ENCODE measurements at places on chromosomes 7 and 10.

DNA sequence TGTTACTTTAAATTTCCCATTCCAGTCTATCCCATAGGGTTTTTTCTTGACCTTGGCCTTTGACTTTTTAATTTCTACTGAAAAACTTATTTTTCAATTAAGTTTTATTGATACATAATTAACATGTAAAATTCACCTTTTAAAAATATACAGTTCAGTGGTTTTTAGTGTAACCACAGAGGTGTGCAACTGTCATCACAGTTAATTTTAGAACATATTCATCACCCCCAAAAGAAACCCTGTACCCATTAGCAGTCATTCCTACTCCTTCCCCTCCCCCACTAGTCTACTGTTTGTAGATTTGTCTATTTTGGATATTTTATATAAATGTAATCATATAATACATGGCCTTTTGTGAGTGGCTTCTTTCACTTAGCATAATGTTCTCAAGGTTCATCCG lies 96.5 kb upstream of the GJD4 start:
- DNase-seq = no peak

DNA sequence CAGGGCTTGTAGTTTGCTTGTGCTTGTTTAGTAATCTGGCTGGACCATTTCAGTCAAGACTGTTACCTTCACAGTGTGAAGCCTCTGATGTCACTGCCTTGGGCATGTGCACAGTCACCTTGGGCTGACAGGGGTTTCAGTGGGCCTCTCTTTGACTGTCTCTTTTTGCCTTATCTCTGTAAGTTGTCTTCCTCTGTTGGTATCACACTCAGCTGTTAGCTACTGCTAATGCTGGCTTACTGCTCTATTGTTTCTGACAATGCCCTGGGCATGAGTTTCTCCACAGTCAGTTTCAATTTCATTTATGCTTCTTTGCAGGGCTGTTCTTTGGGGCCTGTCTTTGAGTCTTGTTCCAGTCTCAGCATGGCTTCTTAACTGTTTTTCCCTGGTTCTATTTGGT lies 201.9 kb upstream of the SHH start:
- DNase-seq = no peak

DNA sequence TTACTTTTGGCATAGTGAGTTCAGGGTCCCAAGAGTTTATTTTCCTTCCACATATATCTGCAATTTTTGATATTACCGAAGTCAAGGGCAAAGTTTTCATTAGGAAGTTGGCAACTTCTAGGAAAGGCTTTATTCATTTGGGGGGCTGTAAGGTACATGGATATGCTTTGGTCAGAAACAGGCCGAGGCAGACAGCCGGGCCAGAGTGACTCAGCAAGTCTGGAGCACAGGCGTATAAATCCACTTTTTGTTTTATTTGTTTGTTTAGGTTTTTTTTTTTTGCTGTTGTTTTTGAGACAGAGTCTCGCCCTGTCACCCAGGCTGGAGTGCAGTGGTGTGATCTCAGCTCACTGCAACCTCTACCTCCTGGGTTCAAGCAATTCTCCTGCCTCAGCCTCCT lies 3.7 kb downstream of the ZNF680 start:
- no peak for DNase-seq

GRCh38 chr10:63253040-63253439 lies 119.9 kb downstream of the NRBF2 start:
- DNase-seq = no peak

- no peak for DNase-seq
Measured at GRCh38 chr7:129252128-129252527, 27.3 kb downstream of the AHCYL2 start.

DNA sequence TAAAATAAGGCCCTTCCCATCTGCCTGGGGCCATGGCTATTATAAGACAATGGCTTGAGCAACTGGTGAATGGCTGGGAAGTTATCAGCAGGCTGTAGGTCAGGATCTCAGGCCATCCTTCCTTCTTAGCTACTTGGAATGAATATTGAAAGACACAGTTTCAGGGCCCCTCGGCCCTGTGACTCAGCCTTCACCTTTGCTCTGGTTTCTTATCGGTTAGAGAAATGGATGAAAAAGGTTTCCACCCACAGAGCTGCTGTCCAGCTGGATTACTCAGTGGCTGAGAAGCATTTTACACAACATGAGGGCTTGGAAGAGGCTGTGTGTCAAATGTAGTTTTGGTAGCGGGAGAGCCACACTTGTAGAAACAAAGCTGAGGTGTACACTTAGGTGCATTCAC lies 9.4 kb downstream of the ACSL5 start:
- DNase-seq = no peak

DNA sequence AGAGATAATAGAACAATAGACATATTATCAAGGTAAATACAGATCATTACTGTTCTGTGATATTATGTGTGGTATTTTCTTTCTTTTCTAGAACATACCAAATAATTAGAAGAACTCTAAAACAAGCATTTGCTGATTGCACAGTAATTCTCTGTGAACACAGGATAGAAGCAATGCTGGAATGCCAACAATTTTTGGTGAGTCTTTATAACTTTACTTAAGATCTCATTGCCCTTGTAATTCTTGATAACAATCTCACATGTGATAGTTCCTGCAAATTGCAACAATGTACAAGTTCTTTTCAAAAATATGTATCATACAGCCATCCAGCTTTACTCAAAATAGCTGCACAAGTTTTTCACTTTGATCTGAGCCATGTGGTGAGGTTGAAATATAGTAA lies 185.5 kb downstream of the CFTR start:
- DNase-seq = no peak

- no peak for DNase-seq
Measured at GRCh38 chr10:31871266-31872065, 57.2 kb downstream of the ARHGAP12 start.

DNA sequence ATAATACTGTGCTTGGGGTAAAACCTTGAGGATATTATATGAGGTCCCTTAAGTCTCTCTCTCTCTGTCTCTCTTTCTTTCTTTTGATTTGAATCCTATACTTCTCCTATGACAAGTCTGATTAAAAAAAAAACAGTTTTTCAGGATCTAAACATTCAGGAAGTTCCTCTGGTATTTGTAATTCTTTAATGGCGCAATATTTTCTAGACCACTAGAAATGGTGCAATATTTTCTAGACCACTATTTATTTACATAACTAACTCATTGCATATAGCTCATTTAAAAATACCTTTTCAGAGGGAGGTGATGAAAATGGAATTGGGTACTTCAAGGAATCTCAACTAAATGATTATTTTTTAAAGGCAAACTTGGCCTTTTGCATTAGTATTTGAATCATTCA lies 1235.3 kb downstream of the GATA3 start:
- no peak for DNase-seq

DNA sequence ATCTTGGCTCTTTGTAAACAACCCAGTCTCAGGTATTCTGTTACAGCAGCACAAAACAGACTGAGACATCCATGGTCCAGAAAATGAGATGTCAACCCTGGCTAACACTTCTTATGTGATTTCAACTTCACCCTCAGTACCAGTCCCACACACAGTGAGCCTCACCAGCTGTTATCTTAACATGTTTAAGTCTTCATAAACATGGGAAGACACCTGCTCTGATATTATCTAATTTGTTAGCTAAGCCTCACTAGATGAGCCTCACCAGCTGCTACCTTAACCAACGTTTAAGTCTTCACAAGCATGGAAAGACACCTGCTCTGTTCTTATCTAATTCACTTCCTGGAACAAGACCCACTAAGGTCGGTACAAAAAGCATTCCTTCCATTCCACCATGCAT lies 130.8 kb downstream of the CALN1 start:
- no peak for DNase-seq

DNA sequence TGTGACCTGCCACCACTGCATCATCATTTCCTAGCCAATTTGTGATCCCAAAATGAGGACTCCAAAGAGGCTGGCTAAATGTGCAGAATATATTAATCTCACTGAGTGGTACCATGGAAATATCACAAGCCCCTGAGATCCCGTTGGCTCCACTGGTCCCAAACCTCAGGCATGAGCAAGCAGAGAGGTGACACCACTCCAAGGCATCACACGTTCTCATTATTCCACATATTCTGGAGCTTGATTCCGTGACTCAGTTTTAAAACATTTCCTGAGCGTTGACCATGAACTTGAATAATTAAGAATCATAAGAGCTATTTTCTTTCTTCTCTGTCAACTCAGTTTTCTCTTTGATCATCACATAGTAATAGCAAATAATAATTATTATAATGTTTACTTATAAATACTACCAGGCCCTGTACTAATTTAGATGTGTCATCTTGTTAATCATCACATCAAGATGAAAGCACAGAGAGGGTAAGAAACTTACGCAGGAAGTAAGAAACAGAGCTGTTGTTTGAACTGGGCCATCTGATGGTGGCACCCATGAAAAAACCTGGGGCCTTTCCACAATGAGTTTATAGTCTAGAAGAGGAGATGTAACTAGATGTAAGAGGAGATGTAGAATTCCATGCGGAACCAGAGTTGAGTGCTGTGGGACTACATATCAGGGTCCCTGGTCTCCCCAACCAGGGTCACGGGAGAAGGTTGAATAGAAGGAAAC lies 3.5 kb downstream of the APBB1IP start:
- no peak for DNase-seq

DNA sequence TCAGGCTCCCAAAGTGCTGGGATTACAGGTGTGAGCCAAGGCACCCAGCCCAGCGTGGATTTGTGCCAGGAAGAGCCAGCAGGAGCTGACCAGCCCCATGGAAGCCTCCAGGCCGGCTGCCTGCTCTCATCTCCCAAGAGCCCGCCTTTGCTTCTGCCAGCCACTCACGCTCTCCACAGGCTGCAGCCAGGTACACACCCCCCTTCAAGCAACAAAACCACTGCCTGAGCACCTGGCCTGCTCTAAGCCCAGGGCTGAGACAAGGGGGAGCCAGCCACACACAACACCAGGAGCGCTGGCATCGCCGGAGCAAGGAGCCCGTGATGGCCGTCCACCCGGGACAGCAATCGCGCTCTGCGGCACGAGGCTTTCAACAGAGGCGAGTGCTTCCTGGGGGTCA lies 34.5 kb downstream of the MAD1L1 start:
- DNase-seq = no peak

DNA sequence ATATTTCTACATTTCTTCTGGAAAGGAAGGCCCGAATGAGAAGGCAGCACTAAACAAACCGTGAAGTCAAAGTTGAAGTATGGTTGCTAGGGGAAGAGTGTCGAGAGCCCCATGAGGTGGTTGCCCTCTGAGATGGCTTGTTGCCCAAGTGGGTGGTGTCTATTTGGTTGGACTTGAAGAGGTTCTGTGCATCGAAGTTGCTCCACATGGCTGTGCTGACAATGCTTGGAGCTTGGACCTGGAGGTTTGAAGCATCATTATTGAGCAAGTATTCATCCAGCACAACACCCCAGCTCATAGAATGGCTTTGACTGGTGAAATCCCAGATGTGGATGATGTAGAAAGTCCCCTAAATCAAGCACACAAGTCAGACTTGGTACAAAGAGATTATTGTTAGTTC lies 165.2 kb upstream of the CDCA7L start:
- DNase-seq = no peak

- DNase-seq = no peak
Measured at GRCh38 chr10:110672580-110672919, 28.4 kb downstream of the RBM20 start.

DNA sequence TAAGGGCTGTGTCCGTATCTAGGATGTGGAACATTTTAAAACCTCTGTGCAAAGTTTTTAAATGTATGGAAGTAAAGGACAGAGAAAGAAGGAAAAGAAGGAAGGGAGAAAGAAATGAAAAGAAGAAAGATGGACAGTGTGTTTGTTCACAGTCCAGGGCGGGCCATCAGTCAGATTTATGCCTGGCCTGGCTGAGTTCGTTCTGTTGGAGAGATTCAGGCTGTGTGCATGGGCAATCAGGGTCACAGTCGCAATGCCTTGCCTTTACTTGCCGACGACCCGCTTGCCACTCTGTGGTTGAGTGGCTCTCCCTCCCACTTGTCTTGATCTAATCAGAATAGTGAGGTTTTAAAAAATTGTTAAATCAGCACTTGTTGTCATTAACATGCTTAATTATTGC lies 369.4 kb upstream of the BMPER start:
- DNase-seq = no peak

DNA sequence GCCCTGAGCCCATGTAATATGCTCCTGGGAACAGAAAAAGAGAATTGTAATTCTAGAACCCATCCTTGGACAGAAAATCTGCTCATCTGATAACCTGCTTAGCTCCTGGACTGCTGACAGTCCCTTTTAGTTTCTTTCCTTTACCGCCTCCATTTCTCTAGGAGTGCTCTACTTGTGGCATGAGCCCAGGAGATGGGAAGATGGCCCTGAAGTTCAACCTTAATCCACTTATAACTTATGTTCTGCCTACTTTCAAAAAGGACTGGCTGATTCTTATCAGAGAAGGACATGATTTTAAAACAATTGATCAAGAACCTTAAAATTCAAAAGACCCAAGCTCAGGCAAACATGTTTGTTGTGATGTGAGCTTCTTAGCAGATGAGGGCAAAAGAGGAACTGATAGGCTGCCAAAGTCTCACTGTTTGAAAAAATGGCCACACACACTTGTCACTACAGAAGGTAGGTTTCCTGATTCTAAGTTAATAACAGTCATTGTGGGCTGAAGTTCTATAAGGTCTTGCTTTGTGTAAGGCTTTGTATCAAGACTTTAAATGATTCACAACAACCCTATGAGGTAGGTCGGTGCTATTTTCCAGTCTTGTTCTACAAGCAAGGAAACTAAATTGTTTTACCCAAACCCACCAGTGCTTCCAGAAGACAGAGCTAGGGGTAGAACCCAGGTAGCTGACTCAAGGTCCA lies 94.3 kb upstream of the AFAP1L2 start:
- DNase-seq = no peak

DNA sequence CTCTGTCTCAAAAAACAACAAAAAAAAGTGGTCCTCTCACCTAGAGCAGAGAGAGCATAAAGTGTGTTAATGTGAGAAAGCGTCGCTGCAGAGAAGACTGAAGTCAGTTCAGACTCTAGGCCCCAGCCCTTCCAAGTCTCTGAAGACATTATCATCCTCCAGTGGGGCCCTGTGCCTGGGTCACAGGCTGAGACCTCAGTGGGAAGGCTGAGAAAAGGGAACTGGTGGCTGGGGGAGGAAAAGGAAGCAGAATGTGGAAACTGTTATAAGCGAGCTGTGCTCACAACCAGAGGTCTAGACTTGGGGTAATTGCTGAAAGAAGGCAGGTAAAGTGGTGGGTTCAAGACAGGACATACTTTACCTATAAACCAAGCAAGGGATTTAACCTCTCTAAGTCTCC lies 4.9 kb upstream of the RRP12 start:
- no peak for DNase-seq

- no peak for DNase-seq
Measured at GRCh38 chr7:128777156-128778123, 1.8 kb upstream of the OPN1SW start.

DNA sequence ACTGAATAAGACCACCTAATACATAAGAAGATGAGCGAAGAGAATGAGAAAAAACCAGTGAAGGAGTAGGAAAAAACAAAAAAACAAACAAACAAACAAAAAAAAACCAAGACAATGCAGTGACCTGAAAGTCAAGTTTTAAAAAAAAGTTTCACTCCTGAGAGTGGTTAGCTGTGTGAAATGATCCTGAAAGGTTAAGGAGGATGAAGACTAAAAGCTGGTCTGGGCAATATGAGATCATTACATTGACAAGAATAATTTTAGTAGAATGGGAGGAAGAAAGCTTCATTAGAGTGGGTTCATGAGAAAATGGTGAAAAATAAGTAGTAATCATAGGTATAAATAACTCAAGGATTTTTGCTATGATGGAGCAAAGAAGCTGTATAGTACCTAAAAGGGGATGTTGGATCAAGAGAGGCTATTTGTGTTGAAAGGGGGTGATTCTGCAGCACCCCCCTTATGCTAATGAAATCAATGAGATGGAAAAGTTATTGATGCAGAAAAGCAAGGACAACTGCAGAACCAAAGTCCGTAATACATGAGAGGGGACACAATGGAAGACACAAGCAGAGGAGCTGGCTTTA lies 80.2 kb downstream of the KMT2C start:
- DNase-seq = no peak
